Foreskin keratinocyte (primary cell): ENCODE measurements at places on chromosomes 1 and 21.

DNA sequence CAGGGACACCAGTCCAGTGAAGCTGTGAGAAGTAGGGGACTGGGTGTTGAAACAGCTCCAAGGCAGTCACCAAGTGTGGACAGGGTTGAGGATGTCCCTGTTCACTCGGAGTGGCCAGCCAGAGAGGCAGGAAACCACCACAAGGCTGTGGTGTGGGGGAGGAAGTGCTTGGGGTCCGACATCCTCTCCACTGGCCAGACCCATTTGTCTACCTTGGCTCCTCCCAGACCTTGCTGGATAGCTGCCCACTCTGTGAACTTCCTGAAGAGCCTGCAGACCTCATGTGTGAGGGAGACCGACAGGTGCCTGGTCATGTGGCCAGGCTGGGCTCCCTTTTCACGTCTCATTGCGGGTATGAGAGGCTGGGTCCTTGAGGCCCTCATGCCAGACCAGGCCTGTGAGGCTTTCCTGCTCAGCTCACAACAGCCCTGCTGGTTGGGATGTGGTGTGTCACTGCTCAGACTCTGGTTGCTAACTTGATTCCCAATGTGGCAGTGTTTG is 21.8 kb downstream of the CYP4B1 start:
- DNase-seq = no peak

DNA sequence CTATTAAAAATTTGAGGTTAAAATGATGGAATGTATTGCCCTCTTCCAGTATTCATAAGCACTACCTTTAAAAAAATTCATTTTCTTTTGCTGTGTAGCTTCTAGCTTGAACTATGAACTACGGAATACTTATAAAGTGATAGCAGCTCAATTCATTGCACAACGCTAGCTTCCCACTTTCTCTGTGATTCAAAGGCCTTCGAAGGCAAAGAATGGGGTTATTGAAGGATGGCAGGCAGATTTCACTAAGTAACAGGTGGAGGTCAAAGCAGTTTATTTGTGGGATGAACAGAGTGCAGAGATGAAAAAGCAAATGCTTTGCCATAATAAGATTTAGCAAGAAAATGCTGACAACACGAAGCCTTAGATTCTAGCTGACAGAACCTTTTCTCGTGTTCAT is 290.6 kb downstream of the NFIA start:
- DNase-seq = no peak

DNA sequence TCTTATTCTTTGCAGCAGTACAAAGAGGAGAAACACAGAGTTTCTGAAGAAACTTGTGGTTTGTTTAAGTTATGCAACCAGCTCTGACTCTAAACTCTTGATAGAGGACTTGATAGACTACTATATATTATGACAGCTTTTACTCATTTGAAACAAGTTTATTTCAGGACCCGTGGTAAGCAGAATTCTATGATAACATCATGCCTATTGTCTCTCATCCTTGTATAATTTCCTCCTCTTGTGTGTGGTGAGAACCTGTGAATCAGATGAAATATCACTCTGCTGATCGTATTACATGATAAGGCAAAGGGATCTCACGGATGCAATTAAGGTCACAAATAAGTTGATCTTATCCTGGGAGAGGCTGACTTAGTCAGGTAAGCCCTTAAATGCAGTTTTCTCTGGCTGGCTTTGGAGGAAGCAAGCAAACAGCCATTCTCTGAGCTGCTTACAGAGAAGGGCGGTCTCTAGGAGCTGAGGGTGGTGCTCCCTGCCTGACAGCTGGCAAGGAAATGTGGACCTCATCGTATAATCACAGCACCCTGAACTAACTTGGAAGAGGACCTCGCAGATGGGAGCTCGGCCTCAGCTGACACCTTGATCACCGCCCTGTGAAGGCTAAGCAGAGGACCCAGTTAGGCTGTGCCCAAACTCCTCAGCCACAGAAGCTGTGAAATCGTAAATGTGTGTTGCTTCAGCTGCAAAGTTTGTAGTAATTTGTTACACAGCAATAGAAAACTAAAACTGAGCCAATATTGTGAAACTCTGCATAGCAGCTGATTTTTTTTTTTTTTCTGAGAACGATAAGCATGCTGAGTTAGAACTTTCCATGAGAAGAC is 151.1 kb upstream of the DPT start:
- DNase-seq = peak; percentile 47

- DNase-seq = no peak
Observed at GRCh38 chr1:36160949-36161485, 5.1 kb downstream of the MAP7D1 start.

- DNase-seq = no peak
Observed at GRCh38 chr1:210251680-210252490, 19.3 kb downstream of the SERTAD4 start.

GRCh38 chr1:42924851-42925760 is 33.6 kb downstream of the SLC2A1 start:
- peak; percentile 61 for DNase-seq

DNA sequence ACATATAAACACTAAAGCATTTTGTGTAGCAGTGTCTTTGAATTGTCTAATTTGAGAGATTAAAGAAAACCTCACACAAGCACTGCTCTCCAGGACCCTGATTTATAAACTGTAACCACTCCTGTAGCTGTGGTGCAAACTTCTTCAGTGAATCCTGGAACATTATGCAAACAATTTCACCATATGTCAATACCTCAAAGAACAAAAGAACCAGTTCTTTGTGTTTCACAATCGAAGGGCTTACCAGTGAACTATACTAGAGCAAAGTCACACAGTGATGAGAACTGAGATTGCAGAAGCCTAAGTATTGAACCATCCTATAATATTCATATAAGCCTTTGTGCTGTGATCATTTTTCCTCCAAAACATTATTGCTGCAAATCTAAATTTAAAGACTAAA is 21.5 kb downstream of the DPH5 start:
- DNase-seq = peak; percentile 17

DNA sequence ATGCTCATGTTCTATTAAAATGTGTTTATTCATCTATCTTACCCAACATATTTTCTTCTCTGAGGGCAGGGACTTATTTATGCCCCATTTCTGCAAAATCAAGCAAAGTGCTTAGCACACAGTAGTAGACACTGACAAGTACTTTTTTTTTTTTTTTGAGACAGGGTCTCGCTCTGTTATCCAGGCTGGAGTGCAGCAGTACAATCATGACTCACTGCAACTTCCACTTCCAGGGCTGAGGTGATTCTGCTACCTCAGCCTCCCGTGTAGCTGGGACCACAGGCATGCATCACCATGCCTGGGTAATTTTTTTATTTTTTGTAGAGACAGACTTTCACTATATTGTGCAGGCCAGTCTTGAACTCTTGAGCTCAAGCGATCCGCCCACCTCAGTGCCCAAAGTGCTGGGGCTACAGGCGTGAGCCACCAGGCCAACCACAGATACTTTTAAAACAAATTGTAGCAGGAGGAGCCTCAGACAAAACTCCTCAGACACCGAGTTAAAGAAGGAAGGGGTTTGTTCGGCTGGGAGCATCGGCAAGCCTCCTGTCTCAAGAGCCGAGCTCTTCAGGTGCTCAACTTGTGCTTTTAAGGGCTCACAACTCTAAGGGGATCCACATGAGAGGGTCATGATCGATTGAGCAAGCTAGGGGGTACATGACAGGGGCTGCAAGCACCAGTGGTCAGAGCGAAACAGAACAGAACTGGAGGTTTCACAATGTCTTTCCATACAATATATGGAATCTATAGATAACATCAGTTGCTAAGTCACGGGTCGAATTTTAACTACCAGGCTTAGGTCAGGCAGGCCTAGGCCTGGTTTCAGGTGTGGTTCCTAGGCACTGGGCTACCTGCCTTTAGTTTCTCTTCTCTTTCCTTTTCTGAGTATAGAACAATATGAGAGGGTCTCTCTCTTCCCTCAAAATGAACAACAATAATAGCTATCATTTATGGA is 5.7 kb upstream of the TMEM167B start:
- no peak for DNase-seq

DNA sequence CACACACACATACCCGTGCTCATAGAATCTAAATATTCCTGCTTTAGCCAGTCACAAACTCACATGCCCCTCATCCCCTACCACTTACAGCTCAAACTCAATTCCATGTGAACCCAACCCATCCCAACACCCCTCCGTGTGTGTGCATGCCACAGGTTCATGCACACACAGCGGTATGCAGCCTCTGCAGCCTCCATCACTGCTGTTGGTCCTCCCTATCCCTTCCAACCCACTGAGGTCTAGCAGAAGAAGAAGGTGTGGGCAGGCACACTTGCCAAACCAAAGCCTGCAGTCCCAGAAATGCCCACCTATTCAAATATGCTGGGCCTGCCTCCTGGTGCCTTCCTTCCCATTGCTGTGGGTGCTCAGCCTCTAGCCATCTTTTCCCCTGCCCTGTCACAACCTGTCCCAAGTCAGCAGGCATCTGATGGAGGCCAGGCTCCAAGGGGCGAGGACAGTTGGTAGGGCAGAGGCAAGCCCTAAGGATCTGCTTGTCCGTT is 26.2 kb downstream of the SLC2A1 start:
- no peak for DNase-seq

GRCh38 chr1:240491156-240491555 is 120.8 kb downstream of the GREM2 start:
- no peak for DNase-seq

- no peak for DNase-seq
Observed at GRCh38 chr1:223763881-223764280, 51.5 kb downstream of the CAPN2 start.

DNA sequence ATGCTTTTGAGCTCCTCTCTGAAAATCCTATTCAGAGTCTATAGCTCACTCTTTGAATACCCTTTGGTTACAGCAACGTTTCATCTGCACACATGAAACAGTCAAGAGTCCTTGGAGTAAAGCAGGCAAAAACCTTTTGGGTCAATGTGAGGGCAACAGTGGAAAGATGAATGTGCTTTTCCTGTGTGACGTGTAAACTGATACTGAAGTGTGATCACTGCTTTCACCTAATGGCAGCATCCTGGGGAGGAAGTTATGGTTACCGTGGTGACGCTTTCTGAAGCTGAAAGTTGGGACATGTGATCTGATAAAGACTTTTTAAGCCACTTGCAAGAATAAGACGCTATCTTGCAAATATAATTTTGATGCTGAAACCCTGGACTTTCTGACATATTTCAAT is 160.0 kb downstream of the SEC16B start:
- no peak for DNase-seq

DNA sequence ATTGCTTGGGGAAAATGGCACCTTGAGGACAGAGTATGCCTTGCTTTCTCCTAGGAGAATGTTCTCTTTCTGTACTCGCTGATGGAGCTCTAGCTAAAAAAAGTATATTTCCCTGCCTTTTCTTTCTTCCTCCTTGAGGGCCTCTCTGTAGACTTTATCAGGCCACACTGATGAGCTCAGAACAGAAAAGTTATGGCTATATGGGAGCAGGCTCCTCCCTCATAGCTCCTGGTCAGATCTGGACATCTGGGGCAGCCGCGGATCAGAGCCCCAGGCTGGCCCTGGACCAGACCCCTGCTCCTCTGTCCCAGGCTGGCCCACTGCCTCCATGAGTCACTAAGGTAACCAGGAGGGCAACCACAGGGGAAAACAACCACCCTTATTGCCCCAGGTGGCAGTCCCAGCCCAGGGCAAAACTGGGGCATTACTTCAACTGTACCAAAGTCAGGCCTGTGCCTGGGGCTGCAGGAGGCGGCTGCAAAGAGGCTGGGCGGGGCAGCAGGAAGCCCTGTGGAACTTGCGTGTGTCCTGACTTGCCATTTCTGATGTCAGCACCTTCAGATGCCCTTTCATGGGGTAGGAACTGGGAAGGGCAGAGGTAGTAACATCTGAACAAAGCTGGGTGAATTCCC is 26.3 kb upstream of the ZNF648 start:
- peak; percentile 94 for DNase-seq

DNA sequence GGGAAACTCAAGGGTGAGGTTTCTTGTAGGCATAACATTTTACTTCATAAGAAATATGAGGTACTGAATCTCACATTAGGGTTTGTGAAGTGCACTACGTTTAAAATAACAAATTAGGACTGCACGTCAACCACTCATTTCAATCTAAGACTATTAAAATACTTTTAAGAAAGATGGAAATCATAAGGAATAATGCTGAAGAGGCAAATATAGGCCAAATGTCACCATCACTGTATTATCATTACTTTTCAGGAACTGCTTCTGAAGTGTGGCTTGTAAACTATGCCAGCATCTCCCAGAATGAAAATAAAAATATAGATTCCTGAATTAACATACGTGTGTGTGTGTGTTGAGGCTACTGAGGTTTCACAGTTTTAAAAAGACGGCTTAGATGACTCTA is 56.8 kb downstream of the INTS7 start:
- no peak for DNase-seq

GRCh38 chr1:35717911-35718476 is 690 bp downstream of the C1orf216 start:
- DNase-seq = peak; percentile 28

DNA sequence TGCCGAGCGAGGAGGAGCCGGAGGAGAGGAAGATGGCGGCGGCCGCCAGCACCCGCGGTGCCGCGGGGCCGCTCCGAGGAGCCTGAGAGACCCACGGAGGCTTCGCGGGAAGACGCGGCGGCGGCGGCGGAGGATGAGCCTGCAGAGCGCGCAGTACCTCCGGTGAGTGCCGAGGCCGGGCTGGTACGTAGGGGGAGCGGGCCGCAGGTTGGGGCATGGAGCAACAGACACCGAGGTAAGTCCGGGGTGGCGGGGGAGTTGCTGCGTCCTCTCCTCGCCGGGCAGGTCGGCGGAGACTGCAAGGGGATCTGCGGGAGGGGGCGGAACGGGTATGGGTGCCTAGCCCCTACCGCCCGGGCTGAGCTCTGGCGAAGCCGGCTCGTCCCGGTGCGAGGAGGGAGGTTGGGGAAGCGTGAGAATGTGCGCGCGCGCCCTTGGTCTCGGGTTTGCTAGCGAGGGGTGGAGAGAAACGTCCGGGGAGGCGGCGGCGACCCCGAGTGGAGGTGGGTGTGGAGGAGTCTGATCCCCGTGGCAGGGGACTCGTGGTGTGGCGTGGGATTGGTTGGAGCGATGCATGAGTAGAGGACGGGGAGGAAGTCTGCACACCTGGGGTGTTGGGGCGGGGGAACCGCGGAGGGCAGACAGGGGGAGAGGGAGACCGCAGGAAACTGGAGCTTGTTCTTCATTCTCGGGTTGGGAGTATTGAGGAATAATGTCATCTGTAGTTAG is at the start of gene SMG7:
SMG7 (plus strand) TSS at position 12 of the 729 bp plus-strand sequence; CDS start at position 134, 122 bp downstream.
- peak; percentile 12 for DNase-seq

DNA sequence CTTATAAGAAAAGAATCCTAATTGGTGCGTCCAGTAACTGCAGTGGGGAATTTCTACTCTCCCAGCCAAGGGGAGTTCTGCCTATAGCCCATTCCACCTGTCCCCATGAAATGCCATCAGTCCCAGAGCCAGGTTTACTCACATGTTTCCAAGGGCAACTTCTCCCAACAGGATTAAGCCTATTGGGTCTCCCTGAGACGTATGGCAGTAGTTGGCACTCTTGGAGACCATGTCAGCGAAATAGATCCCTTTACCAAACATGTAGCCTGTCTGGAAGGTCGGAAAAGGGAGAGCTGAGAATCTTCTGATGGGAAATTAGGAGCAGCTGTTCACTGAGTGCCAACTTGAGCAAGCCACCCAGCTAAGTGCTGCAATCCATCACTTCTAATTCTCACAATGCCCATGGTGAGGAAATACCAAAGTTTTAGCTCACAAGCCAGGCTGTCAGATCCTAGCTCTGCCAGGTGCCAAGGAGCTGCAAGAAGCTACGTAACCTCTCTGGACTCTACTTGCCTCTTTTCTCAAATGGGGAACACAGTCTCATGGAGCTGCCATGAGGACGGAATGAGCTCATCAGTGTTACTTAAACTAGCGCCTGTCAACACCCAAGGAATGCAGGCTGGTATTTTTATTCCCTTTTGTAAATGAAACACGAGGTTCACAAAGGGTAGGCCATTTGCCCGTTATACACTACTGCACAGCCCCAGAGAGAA is 43.9 kb downstream of the PARP1 start:
- DNase-seq = no peak

GRCh38 chr1:99887890-99888289 is 37.7 kb downstream of the AGL start:
- no peak for DNase-seq
